ENCODE measurements at places on chromosomes 11 and 22.

DNA sequence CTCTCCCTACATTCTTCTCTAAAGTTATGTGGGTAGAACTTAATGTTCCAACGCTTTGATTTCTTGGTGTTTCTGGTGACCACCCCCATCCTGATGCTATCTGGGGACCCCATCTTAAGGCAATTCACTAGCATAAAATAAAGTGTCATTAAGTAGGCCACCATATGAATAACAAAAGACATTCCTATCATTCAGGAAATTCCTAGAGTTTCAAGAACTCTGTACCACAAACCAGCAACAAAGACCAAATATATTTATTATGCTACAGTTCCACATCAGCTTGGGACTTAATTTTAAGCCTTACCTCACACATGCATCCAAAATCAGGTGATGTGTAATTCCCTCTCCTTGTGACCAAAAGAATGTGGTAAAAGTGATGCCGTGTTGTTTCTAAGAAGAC, 254.6 kb upstream of the LRRC4C start:
- DNase-seq: no peak

GRCh38 chr11:575313-575995, 816 bp upstream of the PHRF1 start:
- no peak for DNase-seq

DNA sequence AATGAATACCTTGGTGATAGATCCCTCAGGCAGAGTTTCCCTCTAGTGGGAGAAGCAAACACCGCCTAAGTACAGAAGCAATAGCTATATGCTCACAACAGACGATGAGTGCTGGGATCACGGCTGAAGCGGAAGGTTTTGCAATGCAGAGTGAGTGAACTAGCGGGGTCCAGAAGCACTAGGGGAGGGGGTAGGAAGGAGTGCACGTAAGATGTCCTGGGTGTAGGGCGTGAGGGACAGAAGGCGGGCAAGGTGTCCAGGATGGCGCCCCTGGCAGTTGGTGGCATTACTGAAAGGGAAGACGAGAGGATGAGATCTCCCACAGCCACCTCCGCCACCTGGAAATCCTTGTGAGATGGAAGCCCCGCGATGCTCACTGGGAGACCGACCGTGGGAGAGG, 81.0 kb downstream of the ETS1 start:
- peak; percentile 42 for DNase-seq

- DNase-seq: no peak
These were observed 65.7 kb downstream of the ETS1 start for GRCh38 chr11:128521682-128522054.

- DNase-seq: no peak
These were observed 1686.8 kb downstream of the LRRC4C start for GRCh38 chr11:39772525-39773137.

DNA sequence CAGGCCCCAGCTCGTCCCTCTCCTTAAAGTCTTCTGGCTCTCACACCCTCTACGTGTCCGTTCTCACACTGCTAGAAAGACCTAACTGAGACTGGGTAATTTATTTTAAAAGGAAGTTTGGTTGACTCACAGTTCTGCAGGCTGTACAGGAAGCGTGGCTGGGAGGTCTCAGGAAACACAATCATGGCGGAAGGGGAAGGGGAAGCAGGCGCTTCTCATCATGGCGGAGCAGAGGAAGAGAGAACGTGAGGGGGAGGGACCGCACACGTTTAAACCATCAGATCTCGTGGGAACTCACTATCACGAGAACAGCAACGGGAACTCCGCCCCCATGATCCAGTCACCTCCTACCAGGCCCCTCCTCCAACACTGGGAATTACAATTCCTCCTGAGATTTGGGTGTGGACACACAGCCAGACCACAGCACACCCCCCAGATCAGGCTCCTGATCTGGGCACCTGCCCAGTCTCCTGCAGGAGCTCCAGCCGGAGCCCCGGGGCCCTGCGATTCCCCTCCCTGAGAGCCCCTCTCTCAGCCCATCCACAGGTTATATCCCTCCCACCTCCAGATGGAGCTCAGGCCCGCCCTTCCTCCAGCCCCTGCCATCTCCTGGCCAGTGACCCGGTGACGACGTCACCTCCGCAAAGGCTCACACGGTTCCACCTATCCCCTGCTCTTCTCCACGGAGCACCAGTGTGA, 170.2 kb downstream of the BRD1 start:
- peak; percentile 83 for DNase-seq

GRCh38 chr11:60951606-60951903, 421 bp downstream of the SLC15A3 start:
- DNase-seq: no peak

GRCh38 chr11:102085864-102086551, 24.2 kb upstream of the YAP1 start:
- no peak for DNase-seq

- no peak for DNase-seq
These were observed 39.9 kb upstream of the KCNQ1OT1 start for GRCh38 chr11:2739531-2740274.

GRCh38 chr11:74453373-74453975, 13.9 kb downstream of the KCNE3 start:
- DNase-seq: peak; percentile 63

DNA sequence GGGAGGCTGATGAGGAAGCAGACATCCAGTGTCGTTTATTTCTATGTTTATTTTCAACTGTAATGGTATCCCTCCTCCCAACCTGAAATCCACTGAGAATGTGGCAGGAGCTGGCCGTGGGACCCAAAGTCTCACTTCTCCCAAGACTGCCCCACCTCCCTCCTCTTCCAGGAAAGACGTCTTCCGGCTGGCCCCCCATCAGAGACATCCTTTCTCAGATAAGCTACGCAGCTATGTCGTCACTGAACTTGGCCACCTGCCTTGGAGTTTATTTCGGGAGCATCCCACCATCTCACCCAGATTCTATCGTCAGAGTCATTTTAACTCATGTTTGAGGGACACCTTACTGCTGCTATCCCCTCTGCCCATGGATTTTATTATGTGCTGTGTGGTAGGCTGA, 13.9 kb downstream of the TMEM184B start:
- DNase-seq: no peak

- no peak for DNase-seq
These were observed 46.5 kb upstream of the FIBIN start for GRCh38 chr11:26947379-26947844.

DNA sequence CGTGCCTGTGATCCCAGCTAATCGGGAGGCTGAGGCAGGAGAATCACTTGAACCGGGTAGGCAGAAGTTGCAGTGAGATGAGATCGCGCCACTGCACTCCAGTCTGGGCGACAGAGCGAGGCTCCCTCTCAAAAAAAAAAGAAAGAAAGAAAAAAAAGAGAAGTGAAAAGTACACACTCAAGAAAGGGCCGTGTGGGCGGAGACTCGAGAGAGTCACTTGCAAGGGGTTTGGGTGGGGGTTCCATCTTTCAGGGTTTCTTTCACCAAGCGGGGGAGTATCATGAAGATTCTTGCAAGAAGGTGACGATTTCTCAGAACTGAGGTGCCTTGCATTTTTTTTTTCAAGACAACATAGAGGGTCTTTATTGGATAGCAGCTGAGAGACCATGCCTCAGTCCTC, 4.0 kb upstream of the IFITM5 start:
- DNase-seq: no peak

- DNase-seq: no peak
These were observed 21.2 kb downstream of the POLD4 start for GRCh38 chr11:67332081-67332691.

- no peak for DNase-seq
These were observed 2.9 kb downstream of the IL18 start for GRCh38 chr11:112161012-112161411.

DNA sequence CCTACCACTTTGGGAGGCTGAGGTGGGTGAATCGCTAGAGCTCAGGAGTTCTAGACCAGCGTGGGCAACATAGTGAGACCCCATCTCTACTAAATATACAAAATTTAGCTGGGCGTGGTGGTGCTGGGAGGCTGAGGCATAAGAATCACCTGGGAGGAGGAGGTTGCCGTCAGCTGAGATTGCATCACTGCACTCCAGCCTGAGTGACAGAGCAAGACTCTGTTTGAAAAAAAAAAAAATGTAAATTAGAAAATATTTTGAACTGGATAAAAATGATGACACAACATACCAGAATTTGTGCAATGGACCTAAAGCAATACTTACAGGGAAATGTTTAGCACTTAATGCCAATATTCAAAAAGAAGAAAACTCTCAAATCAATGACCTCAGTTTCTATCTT, 46.4 kb downstream of the ATG16L2 start:
- DNase-seq: no peak

DNA sequence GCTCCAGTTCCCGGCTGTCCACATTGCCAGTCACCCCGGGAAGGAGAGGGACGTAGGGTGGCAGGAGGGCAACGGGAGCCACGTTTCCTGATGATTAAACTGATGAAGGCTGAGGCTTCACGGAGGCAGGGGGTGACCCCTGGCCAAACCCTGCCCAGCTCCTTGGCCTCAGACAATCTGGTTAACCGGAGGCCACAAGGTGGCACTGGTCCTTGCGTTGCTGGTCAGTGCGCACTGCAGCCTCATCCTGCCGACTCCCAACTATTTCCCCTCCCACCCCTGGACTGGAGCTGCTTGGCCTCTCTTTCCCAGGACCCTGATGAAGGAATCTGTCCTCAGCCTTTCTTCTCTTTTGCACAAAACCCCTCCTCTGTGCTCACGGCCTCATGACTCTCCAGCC, 75.3 kb downstream of the PDE2A start:
- no peak for DNase-seq

DNA sequence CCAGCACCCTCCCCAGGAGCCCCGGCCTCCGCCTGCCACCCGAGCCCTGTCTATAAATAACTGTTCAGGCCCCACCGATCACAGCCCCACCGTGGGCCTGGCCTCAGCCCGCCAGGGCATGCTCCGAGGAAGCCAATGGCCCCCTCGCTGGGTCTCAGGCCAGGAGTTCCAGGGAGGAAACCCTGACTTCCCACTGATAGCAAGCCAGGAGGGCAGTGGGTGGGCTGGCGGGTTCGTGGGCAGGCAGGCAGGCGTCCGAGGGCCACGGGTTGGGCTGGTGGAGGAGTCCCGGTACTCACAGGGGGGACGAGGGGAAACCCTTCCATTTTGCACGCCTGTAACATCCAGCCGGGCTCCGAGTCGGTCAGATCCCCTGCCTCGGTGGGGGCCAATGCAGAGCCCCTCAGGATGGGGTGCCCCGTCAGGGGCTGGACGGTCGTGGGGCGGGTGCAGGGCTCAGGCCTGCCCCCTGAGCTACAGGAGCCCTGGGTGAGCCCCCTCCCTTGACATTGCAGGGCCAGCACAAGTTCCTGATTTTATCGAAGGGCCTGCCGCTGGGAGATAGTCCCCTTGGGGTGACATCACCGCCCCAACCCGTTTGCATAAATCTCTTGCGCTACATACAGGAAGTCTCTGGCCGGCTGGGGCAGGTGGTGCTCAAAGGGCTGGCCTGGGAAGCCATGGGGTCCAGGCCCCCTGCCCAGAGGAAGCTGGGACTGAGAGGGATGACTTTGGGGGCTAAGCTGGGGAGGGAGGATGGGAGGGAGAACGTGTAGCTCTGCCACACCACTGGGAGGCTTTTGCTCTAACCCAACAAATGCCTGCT, at the start of gene SPI1:
SPI1 (minus strand) TSS at position 538 of the 826 bp plus-strand sequence; CDS start at position 344, 194 bp downstream.
- DNase-seq: peak; percentile 35

DNA sequence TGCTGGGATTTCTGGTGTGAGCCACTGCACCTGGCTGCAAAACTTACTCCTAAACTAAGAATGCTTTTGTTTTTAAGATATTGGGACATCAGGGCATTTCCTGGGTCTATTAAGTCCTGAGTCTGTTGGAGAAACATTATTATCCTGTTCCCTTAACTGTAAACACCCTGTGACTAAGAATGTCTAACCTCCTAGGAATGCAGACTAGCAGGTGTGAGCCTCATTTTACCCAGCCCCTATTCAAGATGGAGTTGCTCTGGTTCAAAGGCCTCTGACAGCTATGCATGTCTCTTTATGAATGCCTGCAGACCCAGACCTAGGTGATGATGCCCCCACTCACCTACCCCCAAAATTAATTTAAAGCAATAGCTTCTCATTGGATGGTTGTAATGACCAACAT, 46.2 kb downstream of the DEPDC5 start:
- DNase-seq: no peak

DNA sequence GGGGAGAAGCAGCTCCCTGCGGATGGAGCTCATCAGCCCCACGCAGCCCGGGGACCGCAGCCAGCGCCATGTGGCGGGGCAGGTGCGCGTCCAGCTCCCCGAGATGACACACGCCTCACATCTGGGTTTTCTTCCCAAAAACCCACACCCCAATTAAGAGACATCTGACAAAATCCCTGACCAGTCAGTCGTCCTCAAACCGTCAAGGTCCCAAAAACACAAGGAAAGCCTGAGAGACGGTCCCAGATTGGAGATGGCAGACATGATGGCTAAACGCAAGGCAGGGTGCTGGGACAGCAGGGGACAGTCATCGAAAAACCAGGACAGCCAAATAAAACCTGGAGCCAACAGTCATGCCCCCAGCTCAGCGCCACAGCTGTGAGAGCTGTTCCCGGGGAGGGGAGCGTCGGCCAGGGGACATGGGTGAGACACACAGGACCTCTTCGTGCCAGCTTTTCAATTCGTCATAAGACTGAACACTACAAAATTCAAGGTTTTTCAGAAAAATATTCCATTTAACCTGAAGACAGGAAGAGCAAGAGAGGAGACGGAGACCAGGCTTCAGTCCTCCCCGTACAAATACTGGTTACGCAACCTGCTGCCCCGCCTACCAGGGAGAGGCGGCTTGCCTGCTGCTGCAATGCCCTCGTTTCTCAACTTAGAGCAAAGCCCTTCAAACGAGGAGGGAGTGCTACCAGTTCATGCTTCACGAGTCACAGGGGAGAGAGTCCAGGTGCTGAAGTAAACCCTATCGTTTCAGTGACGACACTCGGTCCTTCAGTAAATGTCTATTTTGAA, 10.5 kb downstream of the TOLLIP start:
- no peak for DNase-seq

DNA sequence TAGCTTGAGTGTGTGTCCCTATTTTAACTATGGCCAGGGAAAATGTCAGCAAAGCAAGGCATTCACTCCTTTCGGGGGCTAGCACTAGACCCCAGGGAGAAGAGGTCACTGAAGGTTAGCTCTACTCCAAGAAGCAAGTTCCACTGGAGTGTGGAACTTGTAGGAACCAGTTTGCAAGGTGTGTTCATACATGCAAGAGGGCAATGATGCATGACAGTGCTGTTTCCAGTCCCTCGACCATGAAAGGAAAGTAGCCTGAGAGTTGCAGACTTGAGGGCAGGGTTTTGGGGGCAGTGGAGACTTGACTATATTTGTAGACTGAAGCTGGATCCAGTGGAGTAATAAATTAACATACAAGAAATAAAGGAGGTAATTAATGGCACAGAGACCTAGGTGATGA, 21.6 kb upstream of the SLC36A4 start:
- no peak for DNase-seq

GRCh38 chr11:79060081-79060953, 380.5 kb downstream of the TENM4 start:
- DNase-seq: no peak
